Left colon (tissue), 2 donors: ENCODE measurements at places on chromosomes 2 and 18.

DNA sequence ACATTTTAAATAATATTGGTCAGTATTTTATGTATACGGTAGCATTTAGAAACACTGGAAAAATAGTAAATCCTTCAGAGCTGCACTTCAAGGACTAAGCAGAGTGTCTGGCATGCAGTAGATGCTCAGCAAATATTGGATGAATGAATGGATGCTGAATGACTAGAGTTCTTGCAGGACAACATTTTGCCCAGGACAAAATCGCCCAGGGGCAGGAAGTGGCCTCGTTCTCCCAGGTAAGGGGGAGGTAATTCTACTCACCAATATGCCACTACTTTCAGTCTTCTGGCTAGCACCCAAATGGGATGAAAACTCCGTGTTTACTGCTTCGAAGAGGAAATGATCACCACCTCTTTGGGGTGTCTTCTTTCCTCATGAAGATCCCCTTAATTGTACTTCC is 4.0 kb upstream of the DGUOK start:
- DNase-seq, result no peak

DNA sequence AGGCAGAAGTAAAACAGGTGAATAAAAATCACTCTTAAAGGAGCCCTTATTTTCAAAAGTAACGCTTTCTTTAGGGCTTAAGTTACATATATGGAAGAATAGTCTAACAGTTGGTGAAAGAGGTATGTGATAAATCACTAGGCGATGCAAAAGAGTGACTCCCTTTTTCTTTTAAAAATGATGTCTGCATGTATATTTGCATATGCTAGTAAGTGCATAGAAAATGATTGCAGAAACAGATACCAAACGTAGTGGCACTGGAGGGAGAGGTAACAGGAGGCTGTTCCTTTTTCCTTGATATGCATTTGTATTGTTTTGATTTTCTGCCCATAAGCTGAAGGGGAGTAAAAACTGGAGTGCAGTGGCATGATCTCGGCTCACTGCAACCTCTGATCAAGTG is 158.3 kb downstream of the PRPF40A start:
- no peak for DNase-seq

GRCh38 chr2:163580757-163581156 is 155.1 kb downstream of the FIGN start:
- no peak for DNase-seq

- DNase-seq, result no peak
Observed at GRCh38 chr2:100194951-100195350, 52.6 kb upstream of the AFF3 start.

GRCh38 chr2:240670402-240670801 is 12.3 kb downstream of the AQP12B start:
- DNase-seq, result no peak

GRCh38 chr2:160014227-160014626 is 48.2 kb downstream of the PLA2R1 start:
- DNase-seq, result no peak

- DNase-seq, result no peak
Observed at GRCh38 chr2:236571145-236571544, 1.5 kb downstream of the ACKR3 start.

- DNase-seq, result no peak
Observed at GRCh38 chr2:23478087-23478932, 93.3 kb downstream of the KLHL29 start.

- DNase-seq, result no peak
Observed at GRCh38 chr18:31010601-31011000, 31.9 kb downstream of the DSC3 start.

- no peak for DNase-seq
Observed at GRCh38 chr2:239341840-239342239, 59.0 kb downstream of the HDAC4 start.

GRCh38 chr2:148244593-148245292 is 223.9 kb downstream of the MBD5 start:
- DNase-seq, result no peak

GRCh38 chr2:67626656-67627055 is 229.5 kb downstream of the ETAA1 start:
- no peak for DNase-seq

GRCh38 chr2:177143444-177143843 is 69.2 kb upstream of the HNRNPA3 start:
- DNase-seq, result no peak

GRCh38 chr2:191486584-191487320 is 191.2 kb upstream of the NABP1 start:
- no peak for DNase-seq

DNA sequence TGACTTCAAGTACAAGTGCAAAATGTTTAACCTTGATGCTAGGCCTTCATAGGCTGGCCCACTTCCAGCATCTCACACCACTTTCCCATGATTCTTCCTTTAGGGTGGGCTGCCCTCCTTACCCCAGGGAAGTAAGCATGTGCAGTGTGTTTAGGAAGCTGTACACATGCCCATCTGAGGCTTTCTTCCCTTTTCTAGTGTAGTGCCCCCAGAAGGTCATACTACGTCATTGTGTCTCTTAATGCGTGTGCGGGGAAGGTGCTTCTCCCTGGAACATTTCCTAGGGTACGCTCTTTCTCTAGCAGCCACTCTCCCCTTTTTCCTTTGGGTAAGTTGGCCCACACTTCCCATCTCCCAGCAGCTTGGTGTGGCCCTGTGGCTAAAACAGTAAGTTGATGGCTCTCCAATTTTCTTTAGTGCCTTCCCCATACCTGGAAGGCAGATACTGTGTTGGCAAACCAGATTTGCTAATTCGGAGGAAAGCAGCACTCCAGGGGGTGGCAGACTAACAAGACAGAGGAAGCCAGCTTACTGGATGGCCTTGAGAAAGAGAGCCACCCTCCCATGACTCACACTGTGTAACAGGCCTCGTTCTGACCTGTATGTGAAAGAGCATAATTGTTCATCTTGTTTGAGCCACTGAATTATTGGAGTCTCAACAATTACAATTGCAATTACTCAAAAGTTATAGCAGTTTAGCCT is 1.1 kb upstream of the SULT6B1 start:
- DNase-seq, result no peak

GRCh38 chr2:19806591-19806990 is 95.2 kb downstream of the TTC32 start:
- no peak for DNase-seq

GRCh38 chr2:96952976-96953610 is 33.3 kb downstream of the FAM178B start:
- peak; percentile 77 for DNase-seq

DNA sequence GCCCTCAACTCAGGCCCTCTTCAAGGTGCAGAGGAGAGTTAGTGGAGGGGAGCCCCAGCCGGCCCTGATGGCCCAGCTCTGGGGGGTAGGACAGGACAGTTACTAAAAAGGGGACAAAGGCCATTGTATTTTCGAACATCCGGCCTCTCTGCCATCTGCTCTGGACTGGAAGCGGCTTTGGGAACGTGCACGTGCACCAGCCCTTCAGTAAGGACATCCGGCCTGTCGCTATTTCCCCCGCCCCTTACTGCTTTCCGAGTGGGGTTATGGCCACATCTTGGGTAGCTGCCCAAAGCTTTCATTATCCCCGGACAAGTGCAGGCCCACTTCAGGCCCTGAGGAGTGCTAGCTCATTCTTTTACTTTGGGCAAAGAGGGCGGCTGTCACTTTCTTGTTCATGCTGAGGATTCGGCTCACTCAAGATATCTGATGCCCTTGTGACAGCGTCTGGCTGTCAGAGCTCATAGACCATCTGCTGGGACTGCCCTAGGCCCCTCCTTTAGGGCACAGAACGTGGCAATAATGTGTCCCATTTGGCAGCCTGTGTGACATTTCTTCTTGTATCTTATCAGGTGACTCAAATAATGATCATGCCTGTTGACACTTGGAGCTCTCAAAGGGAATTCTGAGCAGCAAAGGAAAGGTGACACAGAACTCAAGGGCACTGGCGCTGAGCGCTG is 17.5 kb downstream of the SLC4A3 start:
- no peak for DNase-seq

DNA sequence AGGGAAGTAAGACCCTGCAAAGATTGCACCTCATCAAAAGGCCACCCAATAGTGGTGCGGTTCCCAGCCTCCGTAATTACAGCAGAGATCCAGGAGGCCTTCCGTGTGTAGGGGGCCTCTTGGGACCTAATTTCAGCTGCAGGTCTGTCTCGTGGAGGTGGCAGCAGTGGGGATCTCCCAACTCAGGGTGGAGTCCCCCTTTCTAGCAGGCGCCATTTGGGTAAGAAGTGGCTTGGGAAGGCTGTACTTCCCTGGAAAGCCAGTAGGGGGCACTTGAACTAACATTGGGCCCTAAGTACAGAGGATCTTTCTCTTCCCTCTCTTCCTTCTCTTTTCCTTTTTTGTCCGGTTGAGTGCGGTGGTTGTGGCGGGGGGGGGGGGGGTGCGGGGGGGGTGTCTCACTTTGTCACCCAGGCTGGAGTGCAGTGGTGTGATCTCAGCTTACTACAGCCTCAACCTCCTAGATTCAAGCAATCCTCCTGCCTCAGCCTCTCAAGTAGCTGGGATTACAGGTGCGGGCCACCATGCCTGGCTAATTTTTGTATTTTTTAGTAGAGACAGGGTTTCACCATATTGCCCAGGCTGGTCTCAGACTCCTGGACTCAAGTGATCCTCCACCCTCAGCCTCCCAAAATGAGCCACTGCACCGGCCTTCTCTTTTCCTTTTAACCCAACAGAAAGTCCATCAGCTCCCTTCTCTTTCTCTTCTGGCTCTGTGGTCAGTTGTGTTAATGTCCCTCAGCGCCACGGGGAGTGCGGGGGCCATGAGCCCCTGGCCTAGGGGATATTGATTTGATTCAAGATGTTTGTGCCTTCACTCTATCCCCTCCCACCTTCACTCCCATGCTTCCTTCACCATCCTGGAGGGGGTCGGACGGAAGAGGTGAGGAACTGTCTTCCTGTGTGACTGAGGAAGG is 32.0 kb downstream of the CENPO start:
- no peak for DNase-seq

DNA sequence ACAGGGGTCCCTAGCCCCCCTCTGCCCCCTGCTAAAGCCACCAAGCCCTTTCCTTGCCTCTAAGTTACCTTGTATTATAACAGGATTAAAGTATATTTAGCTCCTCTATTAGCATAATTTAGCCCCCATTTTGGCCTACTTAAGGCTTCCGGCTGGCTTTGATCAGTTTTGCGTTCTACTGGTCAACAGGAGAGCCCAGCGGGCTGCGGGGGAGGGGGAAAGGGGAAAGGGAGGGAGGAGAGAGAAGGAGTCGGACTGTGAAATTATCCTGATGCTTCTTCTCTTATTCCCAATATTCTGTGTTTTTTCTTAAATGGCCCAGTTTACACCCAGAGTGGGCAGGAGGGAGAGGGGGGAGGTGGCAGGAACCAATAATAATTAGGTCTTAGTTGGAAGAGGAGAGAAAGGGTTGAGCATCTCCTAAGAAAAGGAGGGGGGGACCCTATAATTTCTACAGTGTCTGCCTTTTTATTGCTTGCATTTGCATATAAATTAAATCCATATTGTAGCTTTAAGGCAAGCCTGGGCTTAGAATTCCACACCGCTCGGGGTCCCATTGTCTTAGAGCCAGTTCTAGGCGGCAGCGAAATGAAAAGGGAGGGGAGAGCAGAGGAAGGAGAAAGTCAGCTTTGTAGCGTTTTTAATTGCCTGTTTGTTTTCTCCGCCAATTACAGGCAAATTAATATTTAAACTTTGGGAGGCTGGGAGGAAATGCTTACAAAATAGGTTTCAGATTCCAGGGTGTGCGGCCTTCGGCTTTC is 39.6 kb downstream of the EN1 start:
- no peak for DNase-seq

- no peak for DNase-seq
Observed at GRCh38 chr2:75870651-75871137, 160.0 kb upstream of the GCFC2 start.

- no peak for DNase-seq
Observed at GRCh38 chr2:12881952-12882351, 165.2 kb downstream of the TRIB2 start.

- DNase-seq, result peak; percentile 44
Observed at GRCh38 chr2:156189143-156189542, 143.4 kb downstream of the NR4A2 start.

- no peak for DNase-seq
Observed at GRCh38 chr2:221129657-221130056, 442.4 kb downstream of the EPHA4 start.

DNA sequence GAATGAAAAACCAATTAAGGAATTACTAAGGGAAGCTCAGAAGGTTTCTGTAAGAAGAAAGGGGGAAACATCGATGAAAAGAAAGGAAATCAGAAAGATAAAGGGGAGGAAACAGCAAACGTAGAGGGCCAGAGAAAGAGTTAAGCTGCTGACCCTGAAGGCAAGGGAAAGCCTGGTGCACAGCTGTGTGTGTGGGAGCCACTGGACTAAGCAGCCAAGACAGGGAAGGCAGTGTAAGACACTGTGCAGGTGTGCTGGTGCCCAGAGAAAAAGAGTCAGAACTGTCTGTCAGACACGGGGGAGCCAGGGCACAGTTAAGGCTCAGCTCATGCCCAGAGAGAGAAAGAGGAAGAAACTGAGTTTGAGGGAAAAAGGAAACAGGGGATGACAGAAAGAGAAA is 104.0 kb downstream of the HIBCH start:
- DNase-seq, result no peak

DNA sequence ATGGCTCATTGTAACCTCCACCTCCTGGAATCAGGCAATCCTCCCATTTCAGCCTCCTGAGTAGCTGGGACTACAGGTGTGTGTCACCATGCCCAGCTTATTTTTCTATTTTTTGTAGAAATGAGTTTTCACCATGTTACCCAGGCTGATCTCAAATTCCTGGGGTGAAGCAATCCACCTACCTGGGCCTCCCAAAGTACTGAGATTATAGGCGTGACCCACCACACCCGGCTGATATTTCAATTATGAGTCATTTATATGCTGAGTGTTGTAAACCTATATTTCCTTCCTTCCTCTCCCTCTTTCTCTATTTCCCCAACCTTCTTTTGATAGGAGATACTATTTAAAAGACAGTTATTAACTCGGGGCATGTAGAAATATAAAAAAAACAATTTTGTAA is 469.6 kb upstream of the ID2 start:
- no peak for DNase-seq

- DNase-seq, result no peak
Observed at GRCh38 chr2:56015711-56016115, 92.1 kb upstream of the EFEMP1 start.

- DNase-seq, result no peak
Observed at GRCh38 chr2:174753038-174753633, 11.1 kb downstream of the CHRNA1 start.

- DNase-seq, result no peak
Observed at GRCh38 chr2:148965623-148966437, 72.7 kb upstream of the LYPD6B start.

DNA sequence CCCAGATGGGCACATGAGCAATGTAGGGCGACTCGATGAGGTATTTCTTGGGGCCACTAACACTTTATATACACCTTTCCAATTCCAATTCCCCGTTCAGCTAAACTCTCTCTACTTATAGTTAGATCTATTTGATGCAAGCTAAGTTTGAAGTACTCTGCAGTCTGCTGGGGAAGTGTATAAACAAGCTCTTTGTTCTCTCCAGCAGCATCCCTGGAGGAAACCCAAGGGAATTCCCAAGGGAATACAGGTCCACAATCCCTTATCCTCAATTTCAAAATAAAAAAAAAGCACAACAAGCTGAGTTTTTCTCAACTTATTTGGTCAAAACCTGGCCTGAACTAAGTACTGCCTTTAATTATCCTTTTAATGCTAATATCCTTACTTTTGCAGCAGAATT is 433.3 kb downstream of the NBAS start:
- DNase-seq, result no peak
